ENCODE measurements at places on chromosomes 7 and 10.

DNA sequence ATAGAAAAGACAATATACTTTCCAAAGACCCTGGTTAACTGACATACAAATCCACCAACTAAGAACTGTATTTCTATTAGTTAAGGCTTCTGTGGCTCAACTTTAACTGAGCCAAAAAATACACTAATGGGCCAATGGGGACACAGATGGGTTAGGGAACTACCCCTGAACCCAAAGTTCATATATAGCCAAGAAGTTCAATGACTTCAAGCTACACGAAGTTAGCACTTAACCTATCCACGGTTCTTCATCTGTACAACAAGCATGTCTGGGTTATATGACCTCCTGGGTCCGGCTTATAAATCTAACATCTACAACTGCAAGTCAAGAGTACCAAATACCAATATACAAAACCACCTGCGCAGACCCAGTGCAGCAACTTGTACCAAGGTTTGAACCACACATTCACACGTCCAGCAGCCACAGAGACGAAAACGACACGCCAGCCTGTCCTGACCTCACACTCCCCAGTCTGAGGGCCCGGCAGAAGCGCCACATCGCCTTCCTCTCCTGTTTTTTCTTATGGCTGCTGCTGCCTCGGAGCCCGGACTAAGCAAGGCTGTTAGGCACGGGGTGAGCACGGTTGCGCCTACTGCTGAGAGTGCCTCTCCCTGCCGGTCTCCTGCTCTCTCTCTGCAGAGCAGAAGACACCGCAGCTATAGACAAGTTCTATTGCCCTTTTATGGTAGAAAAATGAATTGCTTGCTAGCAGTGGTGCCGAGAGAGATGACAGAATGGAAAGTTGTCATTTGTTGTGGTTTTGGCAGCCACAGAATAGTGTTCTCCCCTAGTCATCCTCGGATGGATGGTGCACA is 86.3 kb downstream of the RNF216 start:
- DNase-seq, result peak; percentile 53

DNA sequence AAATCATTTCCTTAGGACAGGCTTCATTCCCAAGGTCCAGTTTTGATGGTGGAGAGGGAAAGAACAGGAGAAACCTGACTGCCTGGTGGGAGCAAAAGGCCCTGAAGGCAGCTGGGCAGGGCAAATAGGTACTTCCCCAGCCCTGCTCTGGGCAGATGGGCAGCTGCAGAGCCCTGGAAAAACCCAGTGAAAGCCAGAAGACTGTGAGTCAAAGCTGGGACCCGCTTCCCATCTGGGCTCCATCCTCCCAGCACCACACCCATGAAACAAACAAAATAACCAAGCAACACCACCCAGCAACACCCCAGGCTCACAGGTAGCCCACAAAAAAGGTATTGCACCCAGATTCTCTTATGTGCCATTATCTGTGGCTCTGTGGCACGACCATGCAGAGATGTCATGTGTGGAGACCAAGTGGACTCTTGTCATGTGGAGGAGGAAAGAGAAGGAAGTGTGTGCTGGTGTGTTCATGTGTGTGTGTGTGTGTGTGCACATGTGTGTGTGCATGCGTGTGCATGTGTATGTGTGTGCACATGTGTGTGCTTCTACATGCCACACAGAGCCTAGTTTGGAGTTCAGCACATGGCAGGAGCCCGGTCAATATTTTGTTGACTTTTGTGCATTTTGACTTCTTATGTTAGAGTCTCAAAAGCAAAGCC is 9.8 kb downstream of the CLRN3 start:
- DNase-seq, result peak; percentile 92

DNA sequence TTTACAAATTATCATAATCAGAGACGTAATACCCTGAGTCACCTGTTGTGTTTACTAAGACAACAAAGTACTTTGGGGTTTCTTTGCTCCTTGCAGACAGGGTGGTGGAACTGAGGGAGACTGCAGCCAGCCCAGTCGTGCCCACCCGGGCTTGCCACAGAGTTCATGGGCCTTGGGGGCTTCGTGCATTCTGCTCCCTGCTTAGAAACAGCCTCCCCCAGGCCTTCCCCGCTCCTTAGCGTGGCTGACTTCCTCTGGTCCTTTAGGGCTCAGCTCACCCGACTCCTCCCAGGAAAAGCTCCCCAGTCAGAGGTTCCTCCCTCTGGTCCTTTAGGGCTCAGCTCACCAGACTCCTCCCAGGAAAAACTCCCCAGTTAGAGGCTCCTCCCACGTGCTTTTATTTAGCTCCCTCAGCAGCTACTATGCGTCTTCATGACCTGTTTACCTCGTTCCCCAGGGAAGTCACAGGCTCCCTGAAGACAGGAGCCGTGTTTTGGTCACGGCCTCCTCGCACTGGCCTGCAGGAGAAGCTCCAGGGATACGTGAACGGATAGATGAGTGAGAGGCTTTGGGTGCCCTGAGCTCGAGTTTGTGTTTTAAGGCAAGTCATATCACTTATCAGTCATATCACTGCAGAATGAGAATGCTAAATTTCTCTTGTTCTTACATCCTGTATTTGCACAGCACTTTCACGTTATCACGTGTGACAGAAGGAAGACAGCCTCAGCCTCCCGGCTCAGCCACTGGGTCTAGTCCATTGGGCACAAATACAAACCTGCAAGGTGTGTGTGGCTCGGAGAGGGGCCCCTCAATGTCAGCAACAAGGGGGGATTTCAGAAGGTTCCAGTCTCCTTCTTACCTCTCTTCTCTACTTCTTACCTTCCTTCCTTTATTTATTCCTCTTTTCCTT is 52.7 kb upstream of the VIPR2 start:
- peak; percentile 35 for DNase-seq

GRCh38 chr10:29356931-29357330 is 68.1 kb downstream of the LYZL1 start:
- DNase-seq, result no peak

DNA sequence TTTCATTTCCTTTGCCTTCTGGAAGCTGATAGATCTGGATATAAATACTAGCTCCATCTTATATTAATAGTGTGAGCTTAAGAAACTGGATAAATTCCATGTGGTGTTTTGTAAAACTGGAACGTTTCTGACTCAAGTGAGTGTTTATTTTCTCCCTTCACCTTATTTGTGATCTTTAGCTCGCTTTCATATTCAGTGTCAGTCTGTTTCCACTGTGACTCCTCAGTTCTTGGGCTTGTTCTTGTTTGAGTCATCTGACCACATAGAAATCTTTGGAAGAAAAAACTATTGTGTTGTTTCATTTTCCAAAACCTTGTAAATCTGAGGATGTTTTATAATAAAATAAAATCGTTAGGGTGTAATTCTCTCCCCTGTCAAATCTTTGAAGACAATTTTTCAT is 186.4 kb downstream of the POLR1F start:
- no peak for DNase-seq

GRCh38 chr10:1403508-1404322 is 333.6 kb downstream of the ADARB2 start:
- DNase-seq, result no peak

DNA sequence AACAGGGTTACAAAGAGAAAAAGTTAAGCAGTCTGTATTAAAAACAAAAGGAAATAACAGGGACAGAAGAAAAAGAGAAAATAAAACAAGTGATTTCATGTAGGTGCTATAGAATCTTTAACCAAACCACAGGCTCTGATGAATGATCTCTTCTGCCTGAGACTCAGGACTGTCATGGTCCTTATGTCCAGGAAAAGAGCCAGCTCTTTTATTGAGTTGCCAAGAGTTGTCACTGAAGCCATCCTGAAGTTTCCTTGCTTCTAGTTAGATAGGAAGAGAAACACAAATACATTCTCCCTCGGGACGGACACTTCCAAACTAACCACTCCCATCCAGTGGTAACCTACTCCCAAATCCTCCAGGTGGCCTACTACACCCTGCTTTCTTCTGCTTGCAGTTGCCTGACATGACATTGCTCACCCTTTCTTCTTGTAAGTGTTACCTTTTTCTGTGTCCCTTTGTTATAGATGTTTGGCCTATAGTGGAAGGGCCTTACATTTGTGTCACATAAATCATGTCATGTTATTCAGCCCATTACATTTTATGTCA is 346.7 kb downstream of the NRG3 start:
- no peak for DNase-seq

DNA sequence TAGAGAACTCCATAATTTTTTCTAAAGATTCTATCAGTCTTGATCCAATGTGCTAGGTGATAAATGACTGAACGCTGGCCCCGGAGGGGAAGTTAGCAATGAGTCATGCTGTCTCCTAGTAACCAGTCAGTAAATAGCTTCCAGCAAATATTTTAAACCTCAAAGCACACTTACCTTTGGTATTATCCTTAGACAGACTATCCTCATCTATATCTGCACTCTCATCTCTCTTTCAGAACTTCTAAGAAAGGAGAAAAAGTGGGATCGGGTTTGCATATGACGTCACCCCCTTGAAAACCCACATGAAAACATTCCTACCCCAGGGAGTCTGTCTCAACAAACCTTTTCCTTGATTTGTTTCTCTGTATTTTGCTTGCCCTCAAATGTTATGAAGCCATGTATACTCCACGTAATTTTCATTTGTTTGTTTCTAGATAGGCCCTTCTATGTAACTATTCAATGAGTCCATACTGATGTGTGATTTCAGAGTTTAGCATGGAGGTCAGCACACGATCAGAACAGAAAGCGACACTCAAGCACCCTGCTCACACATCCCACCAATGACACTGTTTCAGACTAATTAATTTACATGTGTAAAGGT is 174.9 kb upstream of the NRP1 start:
- DNase-seq, result peak; percentile 90

- DNase-seq, result peak; percentile 41
These were observed 34.2 kb upstream of the ANKRD2 start for GRCh38 chr10:97538411-97538810.

DNA sequence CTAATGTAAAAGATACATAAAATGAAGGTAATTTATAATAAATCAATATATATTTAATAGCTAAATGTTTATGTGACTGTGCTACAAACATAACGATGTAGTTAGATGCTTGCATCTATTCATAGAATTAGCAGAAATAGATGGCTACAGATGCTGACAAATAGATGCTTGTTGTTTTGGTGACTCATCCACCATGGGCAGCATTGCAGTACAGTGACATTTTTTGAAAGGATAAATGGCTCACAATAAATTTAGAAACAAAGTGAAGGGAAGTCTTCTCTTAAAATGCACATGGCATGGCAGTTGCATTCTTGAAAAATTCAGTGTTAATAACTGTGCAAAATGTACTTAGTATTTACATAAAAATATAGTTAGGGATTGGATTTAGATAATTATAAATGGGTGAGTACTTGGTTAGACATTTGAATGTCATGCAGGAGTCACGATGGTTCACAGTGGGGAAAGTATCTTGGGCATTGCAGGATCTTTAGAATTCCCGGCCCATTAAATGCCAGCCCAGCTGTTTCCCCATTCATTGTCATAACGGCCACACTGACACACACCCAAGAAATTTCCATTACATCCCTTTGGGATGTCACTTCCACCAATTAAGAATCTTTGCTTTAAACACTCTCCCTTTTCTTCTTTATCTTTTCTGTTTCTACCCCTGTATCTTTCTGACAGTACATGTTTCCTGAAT is 564.1 kb downstream of the ATRNL1 start:
- no peak for DNase-seq

DNA sequence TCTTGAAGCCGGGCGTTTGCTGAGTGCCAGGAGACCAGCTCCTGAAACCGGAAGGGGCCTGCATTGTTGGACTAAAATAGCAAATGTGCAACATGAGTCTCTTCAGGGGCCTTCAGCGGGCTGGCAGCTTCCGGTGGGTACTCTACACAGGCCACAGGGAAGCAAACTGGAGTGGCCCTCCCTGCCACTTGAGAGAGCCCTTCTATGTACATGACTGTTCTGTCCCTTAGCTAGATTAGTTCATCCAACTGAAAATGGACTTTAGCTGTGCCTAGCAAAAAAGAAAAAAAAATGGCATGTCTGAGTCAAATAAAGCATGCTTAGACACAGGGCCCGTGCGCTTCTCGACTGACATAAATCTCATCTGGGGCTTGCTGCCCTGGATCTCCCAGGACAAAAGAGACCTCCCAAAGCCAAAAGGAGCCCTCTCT is 115.3 kb upstream of the TCF7L2 start:
- no peak for DNase-seq

- DNase-seq, result no peak
These were observed 242.5 kb upstream of the TMEM229A start for GRCh38 chr7:124275411-124275810.

- DNase-seq, result no peak
These were observed 171.2 kb downstream of the LSM5 start for GRCh38 chr7:32319012-32319382.

- DNase-seq, result no peak
These were observed 31.3 kb downstream of the PLXNA4 start for GRCh38 chr7:132544999-132545398.

DNA sequence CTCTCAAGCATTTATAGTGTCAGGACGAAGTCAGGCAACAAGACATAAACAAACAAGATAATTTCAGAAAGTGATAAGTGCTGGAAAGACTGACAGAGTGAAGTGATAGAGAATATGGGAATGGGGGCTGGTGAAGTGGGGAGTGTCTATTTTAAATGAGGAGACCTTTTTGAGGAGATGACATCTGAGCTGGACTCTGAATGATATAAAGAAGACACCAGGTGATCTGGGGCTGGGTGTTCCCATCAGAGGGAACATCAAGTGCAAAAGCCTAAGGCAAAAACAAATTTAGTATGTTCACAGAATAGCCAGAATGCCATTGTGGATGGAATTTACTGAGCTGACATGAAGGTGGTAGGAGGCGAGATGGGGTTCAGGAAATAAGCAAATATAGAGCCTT is 83.4 kb downstream of the PPP1R3A start:
- DNase-seq, result no peak

- peak; percentile 2 for DNase-seq
These were observed 31.3 kb downstream of the THNSL1 start for GRCh38 chr10:25047591-25048301.

- no peak for DNase-seq
These were observed 70.1 kb downstream of the RNF216 start for GRCh38 chr7:5711409-5711808.

GRCh38 chr10:110456523-110457091 is 41.1 kb upstream of the DUSP5 start:
- DNase-seq, result no peak

GRCh38 chr10:76881477-76882220 is 756.0 kb downstream of the KCNMA1 start:
- peak; percentile 60 for DNase-seq

GRCh38 chr7:139808846-139809442 is 20.1 kb upstream of the TBXAS1 start:
- no peak for DNase-seq

GRCh38 chr7:7209412-7210050 is 27.2 kb downstream of the C1GALT1 start:
- no peak for DNase-seq

- DNase-seq, result no peak
These were observed 25.9 kb upstream of the GALNT11 start for GRCh38 chr7:151999424-152000090.

GRCh38 chr7:128940494-128941322 is 3.0 kb downstream of the IRF5 start:
- DNase-seq, result peak; percentile 93

- DNase-seq, result no peak
These were observed 140.4 kb upstream of the NPY start for GRCh38 chr7:24143547-24143946.

GRCh38 chr10:12391206-12391605 is 41.9 kb downstream of the CAMK1D start:
- no peak for DNase-seq

- no peak for DNase-seq
These were observed 20.6 kb upstream of the CELF2 start for GRCh38 chr10:10996966-10997620.

Data from suppressor macrophage treated with lipopolysaccharide for 1 hour (primary cell).